ENCODE measurements at places on chromosomes 2 and 18.

DNA sequence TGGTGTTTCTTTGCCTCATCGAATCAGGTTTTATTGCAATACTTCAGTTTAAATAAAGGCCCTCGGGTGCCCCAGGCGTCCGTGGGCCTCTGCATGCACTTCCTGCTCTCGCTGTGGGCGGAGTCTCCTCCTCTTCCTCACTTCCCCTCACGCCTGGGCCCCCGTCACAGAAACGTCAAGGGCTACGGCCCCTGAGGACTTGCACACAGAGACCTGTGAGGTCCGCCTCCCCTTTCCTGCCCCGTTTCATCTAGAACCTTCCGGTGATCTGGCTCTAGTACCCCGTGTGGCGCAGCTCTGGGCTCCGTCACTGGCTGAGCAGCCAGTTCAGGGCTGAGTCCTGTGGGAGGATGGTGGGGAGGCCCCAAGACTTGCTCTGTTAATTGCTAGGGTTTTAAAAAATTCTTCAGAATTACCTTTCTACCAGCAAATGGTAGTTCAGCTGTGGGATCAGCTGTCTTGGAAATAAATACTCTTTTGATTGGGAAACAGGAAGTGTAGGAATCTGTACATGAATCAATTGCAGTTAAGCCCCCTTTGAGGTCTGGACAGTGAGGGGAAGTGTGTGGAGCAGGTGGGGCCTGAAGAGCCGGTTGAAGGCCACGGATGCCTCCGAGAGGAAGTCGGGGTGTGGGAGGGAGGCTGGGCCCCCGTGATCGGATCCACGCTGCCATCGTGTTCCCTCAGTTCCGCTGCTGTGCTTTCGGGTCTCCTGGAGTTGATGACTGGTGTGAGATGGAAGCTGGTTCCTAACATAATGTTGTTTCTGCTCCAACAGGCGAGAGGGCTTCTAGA lies 10.2 kb downstream of the NFATC1 start:
- no peak for DNase-seq

DNA sequence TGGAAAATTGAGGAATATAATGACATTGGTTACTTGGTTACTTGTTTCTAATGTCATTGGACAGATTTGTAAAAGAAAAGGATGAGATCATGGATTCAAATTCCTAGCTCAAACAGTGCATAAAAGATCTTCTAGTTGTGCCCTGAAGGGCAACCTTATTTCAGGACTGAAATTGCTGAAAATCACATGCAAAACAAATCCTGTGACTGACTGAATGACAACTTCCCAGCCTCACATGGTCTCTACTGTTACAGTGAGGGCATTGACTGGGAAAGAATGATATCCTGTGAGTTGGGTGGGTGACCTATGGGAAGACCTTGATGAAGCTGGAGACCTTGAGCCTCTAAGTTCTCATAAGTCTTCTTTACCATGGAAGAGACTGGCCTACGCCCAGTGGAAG lies 90.4 kb upstream of the HAAO start:
- DNase-seq: no peak

DNA sequence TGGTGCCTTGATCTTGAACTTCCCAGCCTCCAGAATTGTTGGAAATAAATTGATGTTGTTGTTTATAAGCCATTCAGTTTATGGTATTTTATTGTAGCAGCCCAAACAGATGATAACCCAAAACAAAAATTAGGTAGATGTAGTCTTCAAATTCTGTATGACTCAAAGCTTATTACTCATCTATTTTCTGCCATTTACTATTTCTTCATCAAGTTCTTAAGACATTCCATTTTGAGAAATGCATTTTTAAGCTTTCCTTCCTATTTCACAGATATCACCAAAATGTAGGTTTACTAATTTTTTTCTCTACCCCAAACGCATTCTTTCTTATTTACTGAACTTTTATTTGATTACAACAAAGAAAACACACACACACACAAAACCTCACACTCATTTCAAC lies 148.2 kb downstream of the RND3 start:
- DNase-seq: peak; percentile 10

GRCh38 chr2:110748489-110748867 lies 16.1 kb downstream of the ACOXL start:
- DNase-seq: peak; percentile 11

DNA sequence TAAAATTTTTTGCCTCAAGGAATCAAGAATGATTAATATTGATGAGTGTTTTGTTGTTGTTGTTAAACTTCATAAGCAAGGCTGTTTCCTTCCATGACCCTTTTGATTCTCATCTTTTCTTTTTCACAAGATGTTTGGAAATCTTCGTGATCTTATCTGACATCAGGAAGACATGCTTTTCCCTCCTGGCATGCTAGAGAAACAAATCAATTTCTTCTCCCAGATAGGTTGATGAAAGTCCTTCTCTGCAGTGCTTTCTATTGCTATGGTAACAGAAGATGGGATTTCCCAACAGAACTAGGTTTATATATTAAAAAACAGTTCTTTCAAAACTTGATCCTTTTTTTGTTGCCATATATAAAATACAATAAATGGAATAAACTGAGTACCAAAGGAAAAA lies 85.2 kb downstream of the EML6 start:
- peak; percentile 5 for DNase-seq

DNA sequence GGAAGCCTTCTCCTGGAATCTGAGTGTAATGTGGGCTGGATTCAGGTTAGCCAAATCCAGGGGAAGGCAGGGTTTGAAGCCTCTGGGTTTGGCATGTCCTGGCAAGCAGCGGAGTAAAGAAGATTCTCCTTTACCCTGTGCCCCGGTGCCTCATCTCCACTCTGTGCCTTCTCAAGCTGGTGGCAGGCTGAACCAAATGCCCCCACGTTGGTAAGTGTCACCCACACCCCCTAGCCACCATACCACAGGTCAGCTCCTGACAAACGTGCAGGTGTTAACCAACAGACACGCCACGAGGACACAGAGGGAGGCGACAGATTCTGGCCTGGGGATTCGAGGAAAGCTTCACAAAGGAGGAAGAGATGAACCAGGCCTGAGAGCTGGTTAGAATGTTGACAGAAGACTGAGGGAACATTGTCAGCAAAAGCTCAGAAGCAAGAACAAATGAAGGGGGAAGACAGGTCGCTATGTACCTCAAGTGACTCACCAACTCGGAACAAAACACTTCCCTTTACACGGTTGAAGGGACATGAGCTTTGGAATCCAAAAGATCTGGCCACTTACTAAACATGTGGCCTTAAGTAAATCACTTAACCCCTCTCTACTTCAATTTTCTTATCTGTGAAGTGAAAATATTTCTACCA lies 85.2 kb upstream of the LCLAT1 start:
- no peak for DNase-seq

DNA sequence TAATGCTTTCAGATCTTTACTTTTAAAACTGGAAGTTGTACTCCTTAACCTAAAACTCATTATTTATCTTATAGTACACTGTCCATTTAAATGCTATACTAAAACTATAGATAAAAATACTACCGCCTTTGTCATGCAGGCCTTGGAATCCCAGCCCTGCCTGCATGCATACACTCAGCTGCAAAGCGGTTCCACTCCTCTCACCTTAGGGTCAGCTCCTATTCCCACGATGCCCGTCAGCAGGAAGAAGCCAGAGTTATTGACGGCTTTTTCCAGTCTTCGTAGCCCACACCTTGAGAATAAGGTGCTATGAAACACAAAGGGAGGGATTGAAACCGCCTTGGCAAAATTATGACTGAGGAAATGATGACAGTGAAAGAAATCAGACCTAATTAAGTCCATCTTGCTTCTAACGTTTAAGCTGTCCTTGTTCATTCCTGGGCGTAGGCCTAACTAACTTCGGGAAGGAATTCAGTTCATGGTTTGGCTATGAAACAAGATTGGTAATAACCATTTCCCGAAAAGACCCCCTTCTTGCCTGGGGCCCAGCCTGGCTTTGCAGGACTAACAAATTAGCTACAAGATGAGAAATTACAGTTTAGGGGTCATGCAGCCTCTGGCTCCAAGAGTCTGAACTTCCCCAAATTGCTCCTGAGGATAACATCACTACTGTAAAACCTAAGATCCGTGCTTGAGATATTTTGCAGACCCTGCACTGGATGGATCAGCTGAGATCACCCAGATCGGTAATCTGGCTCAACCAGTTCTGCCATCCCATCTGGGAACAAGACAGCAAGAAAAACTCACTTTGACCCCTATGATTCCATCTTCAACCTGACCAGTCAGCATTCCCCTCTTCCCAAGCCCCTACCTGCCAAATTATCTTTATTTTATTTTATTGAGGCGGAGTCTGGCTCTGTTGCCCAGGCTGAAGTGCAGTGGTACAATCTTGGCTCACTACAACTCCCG lies 17.1 kb downstream of the EPB41L5 start:
- no peak for DNase-seq

DNA sequence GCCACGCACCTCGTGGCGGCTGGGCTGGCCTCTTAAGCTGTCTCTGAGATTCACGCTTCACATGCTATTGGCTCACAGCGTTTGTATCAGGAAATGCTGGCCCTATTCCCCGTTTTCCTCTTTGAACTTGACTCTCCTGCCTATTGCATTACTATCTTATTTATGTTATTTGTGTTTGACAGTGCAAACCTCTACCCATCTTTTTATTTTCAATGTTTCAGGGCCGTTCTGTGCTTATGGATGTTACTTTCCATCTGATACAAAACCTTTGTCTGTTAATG lies 149.9 kb upstream of the TWIST2 start:
- no peak for DNase-seq

DNA sequence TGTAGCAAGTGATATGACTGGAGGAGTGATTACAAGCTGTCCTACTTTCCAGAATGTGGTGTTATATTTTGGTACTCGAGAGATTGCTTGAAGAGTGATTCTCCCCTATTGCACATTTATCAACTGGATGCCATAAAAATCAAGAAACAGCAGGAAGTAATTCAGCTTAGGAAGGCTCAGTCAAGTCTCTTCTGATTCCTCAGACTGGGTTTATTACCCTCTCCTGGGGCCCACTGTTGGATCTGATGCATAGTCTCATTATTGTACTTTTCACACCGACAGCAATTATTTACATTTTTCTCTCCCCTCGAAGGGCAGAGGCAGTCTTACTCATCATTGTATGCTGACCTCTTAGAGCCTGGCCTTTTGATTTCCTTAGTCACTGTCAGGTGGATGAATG lies 9.3 kb downstream of the NOSTRIN start:
- no peak for DNase-seq

DNA sequence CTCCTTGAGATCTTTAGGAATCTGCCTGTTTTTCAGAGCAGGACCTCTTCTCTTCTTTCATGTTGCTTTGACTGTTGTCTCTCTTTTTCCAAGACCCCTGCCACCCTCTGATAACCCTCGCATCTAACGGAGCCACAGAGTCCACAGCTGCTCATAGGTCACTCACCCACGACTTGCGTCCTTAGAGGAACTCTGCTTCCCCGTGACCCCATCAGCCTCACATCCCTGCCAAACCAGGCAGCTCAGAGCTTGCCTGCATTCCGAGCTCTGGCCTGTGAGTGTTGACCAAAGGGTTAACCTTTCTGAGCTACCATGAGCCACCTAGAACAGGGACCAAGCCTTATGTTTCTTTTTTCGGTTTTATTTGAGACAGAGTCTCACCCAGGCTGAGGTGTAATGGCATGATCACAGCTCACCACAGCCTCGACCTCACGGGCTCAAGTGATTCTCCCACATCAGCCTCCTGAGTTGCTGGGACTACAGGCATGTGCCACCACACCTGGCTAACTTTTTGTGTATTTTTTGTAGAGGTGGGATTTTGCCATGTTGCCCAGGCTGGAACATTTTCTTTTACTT lies 36.4 kb downstream of the CABLES1 start:
- no peak for DNase-seq

DNA sequence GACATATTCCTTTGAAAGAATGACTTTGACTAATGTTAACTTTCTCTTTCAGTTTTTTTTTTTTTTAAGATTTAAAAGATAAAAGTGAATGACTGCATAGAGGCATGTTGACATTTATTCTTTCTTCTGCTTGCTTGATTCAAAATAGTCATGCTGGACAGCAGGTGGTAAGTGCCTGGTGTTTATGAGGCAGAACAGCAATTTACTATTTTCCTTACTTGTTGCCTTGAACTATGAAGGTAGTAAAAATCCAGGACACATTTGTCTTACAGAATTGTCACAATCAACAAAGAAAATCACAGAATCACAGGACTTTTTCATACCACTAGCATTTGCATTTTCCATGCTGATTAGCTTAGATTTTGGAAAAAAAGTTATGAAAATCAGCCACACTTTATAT lies 388.3 kb downstream of the CTNNA2 start:
- no peak for DNase-seq

- DNase-seq: no peak
Measured at GRCh38 chr18:35732162-35732561, 150.6 kb downstream of the GALNT1 start.

GRCh38 chr2:192090911-192091310 lies 103.8 kb downstream of the TMEFF2 start:
- DNase-seq: no peak

DNA sequence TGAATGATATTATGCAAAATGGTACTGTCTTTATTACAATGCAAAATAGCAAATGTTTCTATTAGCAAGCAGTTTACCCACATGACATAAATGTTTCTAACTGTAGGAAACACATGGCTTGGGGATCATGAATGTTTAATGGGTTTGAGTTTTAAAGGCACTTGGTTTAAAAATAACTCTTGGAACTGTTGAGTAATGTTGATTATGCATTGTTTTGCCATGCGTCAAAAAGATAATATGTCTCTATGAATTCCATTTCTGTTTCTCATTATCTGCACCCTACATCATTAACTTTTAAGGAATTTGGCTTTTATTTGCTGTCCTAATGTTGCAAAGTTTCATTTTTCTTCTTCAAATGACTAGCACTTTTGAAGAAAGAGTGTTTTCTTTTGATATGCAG lies 1355.5 kb downstream of the SUCLG1 start:
- DNase-seq: peak; percentile 88

DNA sequence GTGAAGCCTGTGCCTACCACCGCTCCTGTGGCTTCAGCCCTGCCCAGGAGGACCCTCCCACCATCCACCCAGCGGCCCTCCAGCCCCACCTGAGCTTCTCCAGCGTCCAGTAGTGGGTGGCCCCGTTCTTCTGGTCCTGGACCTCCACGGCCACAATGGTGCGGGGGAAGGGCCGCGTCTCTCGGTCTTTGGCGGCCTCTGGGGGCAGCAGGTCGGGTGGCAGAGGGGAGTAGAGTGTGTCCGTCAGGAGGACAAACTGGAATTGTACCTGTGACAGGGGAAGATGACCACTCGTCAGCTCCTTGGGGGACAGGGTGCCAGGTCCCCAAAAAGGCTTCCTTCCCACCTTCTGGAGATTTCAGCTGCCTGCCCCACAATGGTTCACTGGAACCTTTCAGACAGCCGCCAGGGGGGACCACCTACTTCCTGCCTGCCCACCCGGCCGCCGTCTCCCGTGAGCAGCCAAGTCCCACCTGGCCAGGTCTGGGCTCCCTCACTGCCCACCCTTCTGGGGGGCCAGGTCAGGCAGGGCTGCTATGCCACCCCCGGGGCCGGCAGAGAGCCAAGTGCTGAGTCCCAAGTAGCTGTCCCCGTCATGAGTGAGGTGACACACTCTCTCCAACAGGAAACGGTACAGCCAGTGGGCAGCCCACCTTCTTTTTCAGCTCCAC lies 59.3 kb downstream of the KIF1A start:
- no peak for DNase-seq

- no peak for DNase-seq
Measured at GRCh38 chr2:50480507-50480906, 551.4 kb downstream of the NRXN1 start.

GRCh38 chr2:70767079-70767698 lies 811 bp downstream of the ADD2 start:
- no peak for DNase-seq

Measured in IMR-90 (cell line).